ENCODE measurements at places on chromosomes 3 and 15.

DNA sequence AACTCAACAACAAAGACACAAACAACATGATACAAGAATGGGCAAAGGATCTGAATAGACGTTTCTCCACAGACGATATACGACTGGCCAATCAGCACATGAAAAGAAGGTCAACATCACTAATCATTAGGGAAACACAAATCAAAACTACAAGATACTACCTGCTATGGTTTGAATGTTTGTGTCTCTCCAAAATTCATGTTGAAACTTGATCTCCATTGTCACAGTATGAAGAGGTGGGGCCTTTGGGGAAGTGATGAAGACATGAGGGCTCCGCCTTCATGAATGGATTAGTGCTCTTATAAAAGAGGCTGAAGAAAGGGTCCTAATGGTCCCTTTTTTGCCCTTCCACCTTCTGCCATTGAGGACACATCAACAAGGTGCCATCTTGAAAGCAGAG lies 32.3 kb downstream of the ACAP2 start:
- no peak for DNase-seq

DNA sequence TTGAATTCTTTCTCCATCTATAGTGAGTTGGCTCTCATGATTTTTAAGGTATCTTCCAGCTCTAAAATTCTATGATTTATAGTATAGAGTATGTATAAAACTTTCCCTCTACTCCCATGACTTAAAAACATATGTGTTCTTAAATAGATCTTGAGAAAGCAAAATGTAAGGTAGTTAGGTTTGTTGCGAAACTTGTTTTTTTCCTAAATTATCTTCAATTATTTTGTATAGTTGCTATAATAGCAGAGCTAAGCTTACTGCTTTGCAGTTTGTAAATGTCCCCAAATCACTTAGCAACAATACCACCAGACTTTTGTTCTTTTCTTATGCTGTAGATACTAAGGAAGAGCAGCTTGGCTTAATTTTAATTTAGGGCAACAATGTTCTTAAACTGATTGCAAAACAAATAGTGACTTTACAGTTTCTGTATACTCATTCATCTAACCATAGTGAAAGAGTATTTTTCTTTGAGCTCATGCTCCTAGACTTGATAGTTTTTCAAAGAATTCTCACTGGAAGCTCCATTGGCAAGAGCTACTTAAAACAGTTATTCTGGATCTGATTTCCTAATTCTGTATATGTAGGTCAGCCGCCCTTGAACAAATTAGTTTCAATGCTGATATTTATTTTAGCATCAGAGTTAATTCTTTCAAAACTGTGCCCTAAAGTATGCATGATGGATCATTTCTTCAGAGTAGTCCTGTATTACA lies 61.2 kb downstream of the LYSMD4 start:
- DNase-seq: no peak

- DNase-seq: peak; percentile 38
These were observed 124.6 kb upstream of the KCNAB1 start for GRCh38 chr3:155995525-155996370.

DNA sequence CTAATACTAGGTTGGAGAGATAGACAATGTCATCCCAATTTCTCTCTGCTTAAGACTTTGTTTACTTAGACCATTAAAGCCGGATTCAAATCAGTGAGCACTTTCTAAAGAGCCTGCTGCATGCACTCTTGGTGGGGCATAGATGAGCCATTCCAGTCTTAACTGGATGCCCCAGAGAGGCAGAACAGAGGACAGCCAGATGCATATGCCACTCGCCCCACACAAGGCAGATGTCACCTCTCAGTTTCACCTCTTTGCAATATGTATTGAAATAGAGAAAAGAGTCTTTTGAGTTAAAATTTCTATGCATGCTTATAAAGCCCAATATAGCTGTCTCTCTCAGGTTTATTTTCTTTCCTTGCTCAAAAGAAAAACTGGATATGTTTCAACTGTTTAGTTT lies 89.5 kb downstream of the LARS2 start:
- DNase-seq: no peak

DNA sequence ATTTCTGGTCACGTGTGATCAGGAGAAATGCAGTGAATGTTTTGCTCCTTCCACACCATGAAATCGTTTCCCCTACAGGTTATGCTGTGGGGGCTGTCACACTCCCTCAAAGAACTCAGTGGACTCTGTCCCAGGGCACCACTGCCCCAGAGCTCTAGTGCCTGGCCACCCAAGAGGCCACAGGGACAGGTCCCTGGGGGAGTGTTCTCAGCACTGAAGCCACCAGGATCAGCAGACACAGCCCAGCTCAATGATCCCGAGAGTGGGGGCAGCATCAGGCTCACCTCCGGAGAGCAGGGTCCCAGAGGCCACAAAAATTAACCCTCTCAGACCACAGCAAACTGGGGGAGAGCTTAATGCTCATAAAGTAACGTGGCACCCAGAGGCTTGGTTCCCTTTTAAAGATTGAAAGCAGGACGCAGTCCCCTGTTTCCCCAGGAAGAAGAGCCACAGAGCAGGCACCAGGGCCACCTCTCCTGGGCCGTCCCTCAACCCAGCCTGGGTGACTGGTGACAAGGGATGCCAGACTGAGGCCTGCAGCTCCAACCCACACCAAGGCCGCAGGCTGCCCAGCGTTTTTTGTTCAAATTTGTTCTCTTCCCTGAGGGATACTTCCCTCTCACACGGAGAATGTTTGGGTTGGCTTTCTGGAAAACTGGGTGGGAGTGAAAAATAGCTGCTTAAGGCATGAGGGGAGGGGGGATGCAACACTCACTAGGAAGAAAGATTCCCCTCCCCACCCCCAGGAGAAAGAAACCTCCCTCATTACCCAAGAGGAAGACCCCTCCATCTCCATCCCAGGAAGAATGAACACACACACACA lies 123.3 kb upstream of the IGF1R start:
- DNase-seq: no peak

DNA sequence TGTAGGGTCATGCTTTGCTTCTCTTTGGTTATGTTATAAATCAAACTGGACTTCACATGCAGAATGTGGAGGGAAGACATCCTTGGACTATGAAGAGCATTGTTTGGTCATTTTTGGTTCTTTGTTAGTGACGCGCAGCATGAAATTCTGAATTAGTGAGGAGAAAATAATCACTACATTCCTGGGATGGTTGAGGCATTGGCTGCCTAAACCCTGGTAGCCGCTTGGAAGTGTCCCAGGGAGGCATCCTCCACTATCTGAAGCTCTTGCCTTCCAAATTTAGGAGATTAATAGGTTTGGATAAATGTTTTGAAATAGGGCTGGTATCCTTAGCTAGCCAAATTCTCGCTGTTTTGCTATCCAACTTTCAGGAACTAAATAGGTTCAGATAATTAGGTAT lies 96.2 kb downstream of the CLSTN2 start:
- no peak for DNase-seq

- no peak for DNase-seq
These were observed 37.5 kb downstream of the TPM1 start for GRCh38 chr15:63079947-63080626.

- DNase-seq: peak; percentile 43
These were observed 719.4 kb upstream of the CFAP20DC start for GRCh38 chr3:59769127-59769750.

- DNase-seq: no peak
These were observed 255.3 kb upstream of the ZPLD1 start for GRCh38 chr3:102179326-102180177.

- no peak for DNase-seq
These were observed 275.6 kb downstream of the ZNF621 start for GRCh38 chr3:40800343-40800742.

- no peak for DNase-seq
These were observed 84.3 kb upstream of the ROPN1 start for GRCh38 chr3:124076235-124076634.

DNA sequence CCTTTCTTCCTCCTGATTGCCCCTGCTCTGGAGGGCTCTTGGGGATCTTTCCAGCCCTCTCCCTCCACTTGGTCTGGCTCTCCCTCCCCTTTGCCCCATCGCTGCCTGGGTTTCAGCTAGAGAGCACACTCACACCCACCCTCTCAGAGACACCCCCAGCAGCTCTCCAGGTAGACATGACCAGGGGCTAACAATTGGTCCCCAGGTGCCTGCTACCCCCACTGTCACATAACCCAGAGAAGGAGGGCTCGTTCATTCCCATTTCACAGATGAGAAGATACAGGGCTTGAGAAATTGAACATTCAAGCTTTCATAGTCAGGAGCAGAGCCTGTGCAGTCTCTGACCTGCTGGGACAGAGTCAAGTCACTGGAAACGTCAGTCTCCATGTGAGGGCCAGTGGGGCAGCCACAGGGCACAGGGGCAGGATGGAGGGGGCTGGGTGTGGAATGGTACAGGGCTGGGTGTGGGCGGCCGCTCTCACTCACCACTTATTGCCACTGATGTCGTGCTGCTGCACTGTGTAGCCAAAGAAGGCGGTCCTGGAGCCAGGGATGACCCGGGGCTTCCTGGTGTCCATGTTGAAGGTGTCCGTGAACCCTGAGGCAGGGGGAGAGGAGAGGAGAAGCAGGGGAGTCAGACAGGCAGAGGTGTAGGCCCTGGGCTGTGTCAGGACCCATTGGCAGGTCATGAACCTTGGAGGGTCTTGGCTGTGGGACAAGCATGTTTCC lies 29.4 kb downstream of the ITGA11 start:
- no peak for DNase-seq

DNA sequence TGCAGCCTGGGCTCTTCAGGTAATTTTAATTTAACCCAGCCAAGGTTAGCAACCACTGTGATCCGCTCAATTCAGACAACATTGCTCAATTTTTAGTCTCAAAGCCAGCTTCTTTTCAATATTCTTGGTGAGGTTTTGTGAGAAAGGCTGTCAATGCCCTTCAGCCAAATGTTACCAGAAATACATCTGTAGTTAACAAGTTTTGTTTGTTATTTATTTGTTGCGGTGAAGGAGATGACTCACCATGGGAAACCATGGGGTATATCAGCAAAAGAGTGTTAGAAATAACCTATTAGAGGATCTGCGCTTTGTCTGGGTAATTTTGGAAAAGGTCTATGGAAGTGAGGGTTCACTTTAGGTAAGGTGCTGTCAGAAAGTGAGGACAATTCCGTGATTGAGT lies 5.0 kb downstream of the SLC9C1 start:
- DNase-seq: no peak

GRCh38 chr3:192130534-192131132 lies 596.7 kb downstream of the FGF12 start:
- peak; percentile 39 for DNase-seq

- no peak for DNase-seq
These were observed 454.7 kb upstream of the ADAMTS9 start for GRCh38 chr3:65142456-65142855.

DNA sequence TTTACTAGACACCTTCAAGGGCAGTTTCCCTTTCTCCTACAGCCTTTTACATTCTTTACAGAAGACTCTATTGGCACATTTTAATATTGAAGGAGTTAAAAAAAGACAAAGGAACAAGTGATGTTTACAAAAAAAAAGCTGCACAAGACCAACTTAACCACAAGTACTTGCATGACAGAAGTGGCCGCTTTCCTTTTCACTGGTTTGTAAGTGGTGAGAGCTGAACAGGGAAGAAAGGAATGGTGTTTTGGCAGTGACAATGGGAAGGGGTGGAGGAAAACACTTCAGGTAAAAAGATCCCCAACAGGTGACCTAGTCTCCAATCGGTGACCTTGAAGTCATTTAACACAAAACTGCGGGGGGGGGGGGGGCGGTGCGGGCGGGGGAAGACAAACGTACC lies 1.1 kb downstream of the WDR72 start:
- no peak for DNase-seq

- DNase-seq: no peak
These were observed 92.0 kb upstream of the TSEN2 start for GRCh38 chr3:12392101-12392878.

DNA sequence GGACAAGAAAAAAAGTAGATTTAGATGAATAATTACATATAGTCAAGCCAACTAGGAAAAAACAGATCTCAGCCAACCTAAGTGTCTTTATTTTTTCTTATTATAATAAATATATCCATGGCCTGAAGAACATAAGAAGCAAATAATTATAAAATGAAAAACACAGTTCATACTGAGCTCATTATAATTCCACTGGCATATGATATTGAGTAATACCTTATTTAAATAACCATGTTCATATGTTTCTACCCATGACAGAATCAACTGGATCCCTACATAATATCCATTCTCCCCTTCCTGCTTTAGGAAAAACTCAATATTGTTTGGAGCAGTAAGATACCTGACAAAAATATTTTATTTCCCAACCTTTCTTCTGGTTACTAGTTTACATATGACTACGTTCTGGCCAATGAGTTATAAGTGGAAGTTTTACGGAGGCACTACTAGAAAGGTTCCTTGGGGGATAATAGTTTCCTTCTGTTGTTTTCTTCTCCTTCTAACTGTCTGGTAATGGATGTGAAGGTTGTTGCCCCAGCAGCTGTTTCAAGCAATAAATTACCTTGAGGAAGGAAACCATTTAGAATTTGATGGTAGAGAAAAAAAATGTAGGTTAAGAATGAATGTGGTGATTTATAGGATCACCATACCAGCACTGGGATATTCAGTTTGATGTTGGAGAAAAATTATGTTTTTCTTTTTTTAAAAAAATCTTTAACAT lies 184.1 kb upstream of the MBNL1 start:
- no peak for DNase-seq

DNA sequence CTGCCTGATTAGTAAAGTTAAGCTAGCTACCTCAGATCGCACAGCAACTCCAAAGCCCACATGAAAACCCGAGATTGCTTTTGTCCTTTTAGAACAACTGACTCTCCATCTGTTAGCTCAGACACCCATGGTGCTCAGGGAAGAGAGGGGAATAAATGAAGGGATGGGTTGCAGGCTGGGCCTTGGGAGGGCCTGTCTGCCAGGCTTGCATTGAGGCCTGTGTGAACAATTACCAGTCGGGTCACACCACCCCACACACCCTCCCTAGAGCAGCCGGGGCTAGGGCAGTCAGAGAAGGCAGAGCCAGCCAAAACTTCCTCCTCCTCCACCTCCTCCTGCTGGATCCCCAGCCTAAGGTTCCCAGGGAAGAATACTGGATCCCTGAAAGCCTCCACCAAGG lies 8.8 kb upstream of the PRKAR2A start:
- no peak for DNase-seq

DNA sequence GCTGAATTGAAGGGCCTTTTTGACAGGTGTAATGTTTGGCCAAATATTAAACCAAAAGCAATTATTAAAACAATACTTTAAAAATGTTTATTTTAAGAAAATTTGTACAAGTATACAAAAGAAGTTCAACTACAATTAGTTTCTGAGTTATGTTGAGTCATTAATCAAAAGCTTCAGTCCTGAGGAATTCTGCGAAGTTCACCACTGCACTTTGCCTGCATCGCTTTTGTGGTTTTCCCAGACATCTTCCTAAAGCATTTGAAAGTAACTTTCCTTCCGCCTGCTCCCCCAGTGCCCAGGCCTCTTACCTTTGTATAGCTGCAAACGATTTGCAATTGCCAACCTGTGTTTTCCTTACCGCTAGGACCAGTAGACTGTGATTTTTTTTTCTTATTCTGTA lies 69.5 kb downstream of the KCNAB1 start:
- DNase-seq: no peak

GRCh38 chr15:36584511-36584910 lies 5.1 kb downstream of the CDIN1 start:
- DNase-seq: no peak

GRCh38 chr3:180611006-180611405 lies 9.0 kb downstream of the TTC14 start:
- DNase-seq: no peak

GRCh38 chr15:58568157-58568571 lies 136.4 kb downstream of the LIPC start:
- no peak for DNase-seq

GRCh38 chr3:107092121-107092520 lies 285.1 kb upstream of the CCDC54 start:
- no peak for DNase-seq

GRCh38 chr3:63910891-63911290 lies 1.3 kb downstream of the SCAANT1 start:
- no peak for DNase-seq

Measured in NCI-H1092 treated with DMSO at 0.1 percent for 48 hours (cell line).